ENCODE measurements at places on chromosomes 11 and 22. TPM values are rescaled to one million over a fixed set of nuclear protein-coding genes. Genes with fewer than 3 reads are reported as not detected.

MPZL3 gene
- 20.0 TPM for total RNA-seq

OR2D2 gene
- not detected for total RNA-seq

SERPIND1 gene
- not detected for total RNA-seq

LARGE2 gene
- 0.71 TPM for total RNA-seq

ACCS gene
- total RNA-seq, result 8.7 TPM

RAG2 gene
- not detected for total RNA-seq

OR8D1 gene
- not detected for total RNA-seq

GRCh38 chr11:62680825-62681240, 2.0 kb upstream of the UBXN1 start:
- no peaks in the 10 kb centered on the region for H3K27me3 ChIP-seq
- peak overlapping the region; percentile 55 for H3K27ac ChIP-seq
- H3K36me3 ChIP-seq, result peaks cover 24% of the 10 kb centered on the region
- peak; percentile 71 for DNase-seq

DNA sequence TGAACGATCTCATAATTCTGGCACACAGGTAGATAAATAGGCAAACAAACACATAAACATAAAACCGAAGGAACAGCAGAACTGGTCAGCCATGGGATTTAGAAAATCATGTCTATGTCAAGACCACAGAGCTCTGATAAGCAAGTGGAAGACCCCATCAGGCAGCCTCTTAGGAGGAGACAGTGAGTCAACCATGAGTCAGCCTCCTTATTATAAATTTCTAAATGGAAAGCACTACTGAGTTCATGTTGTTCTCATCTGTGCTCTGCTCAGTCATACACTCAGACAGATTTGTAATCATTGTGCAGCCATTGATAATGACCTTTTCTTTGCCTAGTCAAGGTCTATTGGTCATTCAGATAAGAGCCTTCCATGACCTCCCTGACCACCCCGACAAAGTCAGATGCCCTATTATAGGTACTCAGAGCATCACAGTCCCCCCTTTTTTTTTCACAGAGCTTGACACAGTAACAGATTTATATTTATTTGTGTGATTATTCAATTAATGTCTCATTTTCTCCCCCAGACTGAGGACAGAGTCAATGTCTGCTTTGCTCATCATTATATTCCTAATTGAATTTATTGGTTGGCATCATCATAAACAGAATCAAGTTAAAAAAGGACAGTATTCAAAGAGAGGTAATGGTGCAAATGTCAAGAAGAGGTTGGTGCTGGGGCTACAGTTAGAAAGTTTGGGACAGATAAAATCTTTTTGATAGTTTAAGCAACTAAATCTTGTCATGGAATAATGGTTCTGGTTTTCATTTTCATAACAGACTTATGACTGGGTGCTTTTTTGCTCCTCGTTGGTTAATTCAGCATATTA, 579.7 kb upstream of the CCDC90B start:
- H3K4me3 ChIP-seq, result no peak overlapping the region
- no peak for DNase-seq
- H3K4me1 ChIP-seq, result no peaks in the 10 kb centered on the region
- H3K36me3 ChIP-seq, result no peaks in the 10 kb centered on the region
- H3K27ac ChIP-seq, result no peak overlapping the region
- H3K27me3 ChIP-seq, result no peaks in the 10 kb centered on the region

DNA sequence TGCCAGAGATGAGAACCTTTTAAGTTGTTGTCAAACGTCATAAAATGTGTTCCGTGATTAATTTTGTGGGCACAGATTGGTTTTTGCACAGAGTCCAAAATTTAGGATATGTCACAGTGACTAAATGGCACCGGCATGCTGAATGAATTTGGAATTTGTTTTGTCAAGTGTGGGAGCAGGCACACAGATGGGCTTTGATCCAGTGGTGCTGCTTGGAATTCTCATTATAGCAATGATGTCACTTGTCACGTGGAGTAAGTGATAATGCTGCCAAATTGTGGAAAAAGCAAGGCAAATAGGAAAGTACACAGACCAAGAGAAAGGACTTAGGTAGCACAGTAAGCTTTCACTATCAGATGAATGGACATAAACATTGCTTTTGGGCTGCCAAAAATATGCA, 8.0 kb upstream of the LIN7C start:
- no peak overlapping the region for H3K4me3 ChIP-seq
- peaks cover 5% of the 10 kb centered on the region for H3K27me3 ChIP-seq
- no peak overlapping the region for H3K27ac ChIP-seq
- H3K36me3 ChIP-seq, result no peaks in the 10 kb centered on the region
- DNase-seq, result no peak

DNA sequence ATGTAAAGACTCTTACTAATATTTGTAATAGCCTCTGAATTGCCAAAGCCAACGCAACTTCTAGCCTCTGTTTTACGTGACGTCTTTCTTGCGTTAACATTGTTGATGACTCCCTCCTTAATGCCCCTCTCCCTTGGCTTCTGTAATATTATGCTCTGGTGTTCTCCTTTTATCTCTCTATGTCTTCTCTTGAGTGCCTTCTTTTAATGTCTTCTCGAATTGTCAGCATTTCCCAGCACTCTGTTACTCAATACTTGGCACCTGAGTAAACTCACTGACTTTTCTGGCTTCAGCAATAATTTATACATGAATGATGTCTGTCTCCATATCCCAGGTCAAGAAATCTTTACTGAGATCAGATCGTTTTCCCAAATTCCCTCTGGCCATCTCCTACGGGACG, 68.5 kb upstream of the DDI1 start:
- H3K36me3 ChIP-seq, result no peaks in the 10 kb centered on the region
- H3K4me1 ChIP-seq, result no peaks in the 10 kb centered on the region
- H3K27ac ChIP-seq, result no peak overlapping the region
- no peak for DNase-seq

DNA sequence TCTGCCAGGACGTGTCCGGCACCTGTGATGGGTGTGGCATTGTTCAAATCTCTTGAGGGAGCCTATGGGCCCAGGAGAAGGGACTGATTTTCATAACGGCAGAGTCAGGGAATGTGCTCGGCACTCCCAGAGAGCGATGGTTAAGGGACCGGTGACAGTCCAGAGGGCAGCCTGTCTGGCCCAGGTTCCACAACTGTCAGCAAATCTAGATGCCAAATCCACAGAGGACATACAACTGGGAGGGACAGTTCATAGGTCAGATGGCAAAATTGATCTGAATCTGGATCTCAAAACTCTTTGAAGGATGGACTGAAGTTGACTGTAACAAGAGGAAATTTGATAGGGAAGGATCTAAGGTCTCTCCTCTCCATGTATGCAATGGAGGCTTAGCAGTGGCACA, 7.5 kb downstream of the SEC14L2 start:
- no peak for DNase-seq
- H3K4me3 ChIP-seq, result no peak overlapping the region
- no peaks in the 10 kb centered on the region for H3K27me3 ChIP-seq
- peaks cover 11% of the 10 kb centered on the region for H3K4me1 ChIP-seq

DNA sequence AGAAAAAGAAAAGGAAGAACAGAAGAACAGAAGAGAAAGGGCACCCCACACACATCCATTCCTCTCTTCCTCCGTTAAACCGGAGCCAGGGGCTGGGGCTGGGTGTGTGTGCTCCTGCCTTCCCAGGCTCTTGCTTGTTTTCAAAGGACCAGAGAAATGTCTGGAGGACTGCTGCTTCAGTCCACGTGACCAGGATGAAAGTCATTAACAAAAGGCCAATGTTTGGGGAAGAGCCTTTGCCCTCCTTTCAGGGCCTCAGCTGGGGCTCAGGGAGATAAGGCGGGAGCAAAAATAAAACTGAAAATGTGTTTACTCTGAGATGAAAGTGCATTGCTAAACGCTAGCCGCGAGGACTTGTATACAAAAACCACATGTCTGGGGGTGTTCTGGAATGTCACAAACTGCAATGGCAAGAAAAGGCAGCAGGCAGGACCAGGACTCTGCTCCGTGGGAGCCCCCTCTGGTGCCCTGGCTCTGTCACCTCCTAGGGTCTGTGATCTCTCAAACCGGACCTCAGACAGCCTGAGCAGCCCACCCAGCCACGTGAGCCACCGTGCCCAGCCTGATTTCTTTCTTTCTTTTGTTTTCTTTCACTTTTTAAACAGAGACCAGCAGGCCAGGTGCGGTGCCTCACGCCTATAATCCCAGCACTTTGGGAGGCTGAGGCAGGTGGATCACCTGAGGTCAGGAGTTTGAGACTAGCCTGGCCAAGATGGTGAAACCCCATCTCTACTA, 31.6 kb upstream of the MYH9 start:
- DNase-seq, result peak; percentile 31
- H3K4me1 ChIP-seq, result peaks cover 38% of the 10 kb centered on the region
- no peaks in the 10 kb centered on the region for H3K36me3 ChIP-seq

DNA sequence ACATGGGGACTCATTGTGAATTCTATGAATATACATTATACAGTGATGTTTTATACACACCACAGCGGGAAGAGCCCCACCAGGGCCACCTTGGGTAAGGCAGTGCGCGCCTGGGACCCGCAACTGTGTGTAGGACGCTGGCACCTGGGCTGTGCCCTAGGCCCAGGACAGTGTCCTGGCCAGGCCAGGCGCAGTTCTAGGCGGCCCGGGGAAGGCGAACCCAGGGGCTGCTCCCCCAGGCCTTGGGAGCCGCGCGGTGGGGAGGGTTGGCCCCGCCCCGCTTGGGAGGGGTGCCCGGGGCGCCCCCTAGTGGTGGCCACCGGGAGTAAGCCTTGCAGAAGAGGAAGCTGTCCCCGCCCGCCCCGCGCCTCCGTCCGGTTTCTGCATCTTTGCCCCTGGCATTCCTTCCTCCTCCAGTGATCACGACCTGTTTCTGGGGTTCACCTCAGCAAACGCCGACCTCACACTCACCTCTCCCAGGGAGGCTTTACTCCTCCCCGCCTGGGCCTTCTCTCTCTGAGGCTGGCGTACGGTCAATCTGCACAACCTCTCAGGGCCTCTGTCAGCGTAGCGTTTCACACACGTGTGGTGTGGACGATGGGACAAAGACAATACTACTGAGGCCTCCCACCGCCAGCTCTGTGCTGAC, 9.5 kb upstream of the EHD1 start:
- DNase-seq, result peak; percentile 88
- peak overlapping the region; percentile 52 for H3K4me3 ChIP-seq
- H3K27ac ChIP-seq, result peak overlapping the region; percentile 81

- peaks cover 14% of the 10 kb centered on the region for H3K4me1 ChIP-seq
- H3K4me3 ChIP-seq, result no peak overlapping the region
- H3K27me3 ChIP-seq, result no peaks in the 10 kb centered on the region
- DNase-seq, result no peak
Measured at GRCh38 chr22:43155789-43156188, 4.4 kb downstream of the TSPO start.

- peaks cover 63% of the 10 kb centered on the region for H3K4me1 ChIP-seq
- DNase-seq, result no peak
Measured at GRCh38 chr11:62547691-62548281, 1.2 kb upstream of the AHNAK start.

DNA sequence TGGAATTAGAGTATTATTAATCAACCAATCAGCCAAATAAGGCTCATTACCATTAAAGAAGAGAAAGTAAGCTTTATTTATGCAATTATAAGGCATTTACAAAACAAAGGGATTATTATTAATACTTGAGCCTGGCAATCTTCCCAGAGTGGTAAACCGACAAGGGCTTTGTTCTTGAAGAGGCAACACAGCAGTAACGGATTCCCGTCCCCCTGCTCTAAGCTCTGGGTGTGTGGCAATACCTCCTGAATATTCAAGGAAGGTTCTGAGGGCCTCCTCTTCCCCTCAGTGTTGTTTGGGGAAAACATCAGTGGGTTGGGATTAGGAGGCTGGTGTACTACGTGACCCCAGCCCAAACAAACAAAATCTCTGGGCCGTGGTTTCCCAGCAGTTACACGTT, 176.5 kb downstream of the TENM4 start:
- DNase-seq, result no peak
- H3K36me3 ChIP-seq, result no peaks in the 10 kb centered on the region
- H3K27me3 ChIP-seq, result peaks cover 3% of the 10 kb centered on the region
- no peaks in the 10 kb centered on the region for H3K4me1 ChIP-seq

GRCh38 chr11:45926536-45927331, 4.3 kb downstream of the LARGE2 start:
- peaks cover 44% of the 10 kb centered on the region for H3K4me1 ChIP-seq
- H3K27ac ChIP-seq, result peak overlapping the region; percentile 64
- H3K27me3 ChIP-seq, result peaks cover 13% of the 10 kb centered on the region

DNA sequence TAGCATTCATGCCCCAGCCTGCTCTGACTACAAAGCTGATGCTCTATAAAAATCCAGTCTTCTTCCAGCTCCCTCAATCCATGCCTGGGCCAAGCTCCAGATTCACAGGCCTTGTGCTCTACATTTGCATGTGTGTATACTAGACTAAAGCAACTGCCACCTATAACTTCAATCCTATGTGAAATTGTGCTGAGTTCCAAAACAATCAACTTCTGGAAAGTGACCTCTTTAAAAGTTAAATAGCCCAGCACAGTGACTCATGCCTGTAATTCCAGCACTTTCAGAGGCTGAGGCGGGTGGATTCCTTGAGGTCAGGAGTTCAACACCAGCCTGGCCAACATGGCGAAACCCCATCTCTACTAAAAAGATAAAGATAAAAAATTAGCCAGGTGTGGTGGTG, 114.3 kb upstream of the ZC3H12C start:
- peaks cover 21% of the 10 kb centered on the region for H3K27me3 ChIP-seq
- no peak overlapping the region for H3K4me3 ChIP-seq
- DNase-seq, result no peak
- peaks cover under 1% of the 10 kb centered on the region for H3K36me3 ChIP-seq
- H3K27ac ChIP-seq, result no peak overlapping the region

DNA sequence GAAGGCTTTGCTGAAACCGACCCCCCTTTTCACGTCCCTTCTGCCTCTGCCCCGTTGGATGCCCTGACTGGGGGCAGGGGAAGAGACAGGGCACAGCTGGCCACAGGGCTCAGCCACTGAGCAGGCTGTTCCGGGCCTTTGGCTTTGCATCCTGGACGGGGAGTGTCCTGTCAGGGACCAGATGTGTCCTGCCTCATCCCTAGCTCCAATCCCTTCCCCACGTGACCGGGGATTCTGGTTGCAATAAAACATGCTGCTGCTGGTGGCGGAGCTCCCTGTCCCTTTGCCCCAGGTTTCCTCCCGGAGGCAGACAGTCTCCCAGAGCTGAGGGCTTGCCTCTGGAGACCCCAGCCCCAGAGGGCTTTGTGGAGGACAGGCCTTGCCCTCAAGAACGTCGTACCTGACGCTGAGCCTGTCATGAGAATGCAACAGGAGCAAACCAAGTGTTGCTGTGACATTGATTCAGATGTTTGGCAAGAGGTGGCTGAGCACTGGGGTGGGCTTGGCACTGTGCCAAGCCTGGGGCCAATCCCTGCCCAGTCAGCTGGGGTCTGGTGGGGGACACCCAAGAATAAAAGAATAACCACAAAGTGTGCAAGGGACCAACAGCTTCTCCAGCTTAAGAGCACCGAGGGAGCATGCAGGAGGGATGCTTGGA, 7.3 kb downstream of the CDC42EP2 start:
- DNase-seq, result no peak
- no peak overlapping the region for H3K27ac ChIP-seq
- no peaks in the 10 kb centered on the region for H3K4me1 ChIP-seq
- no peaks in the 10 kb centered on the region for H3K36me3 ChIP-seq
- peaks cover 4% of the 10 kb centered on the region for H3K27me3 ChIP-seq
